ENCODE measurements at places on chromosomes 4 and X.
A peak's percentile ranks its signal among the peaks of the same experiment; 100 is the strongest.

- no peak for DNase-seq
Measured at GRCh38 chrX:73213734-73214425, 771 bp downstream of the NAP1L2 start.

GRCh38 chrX:46433892-46434291 is 111.3 kb downstream of the ZNF674 start:
- DNase-seq = no peak

DNA sequence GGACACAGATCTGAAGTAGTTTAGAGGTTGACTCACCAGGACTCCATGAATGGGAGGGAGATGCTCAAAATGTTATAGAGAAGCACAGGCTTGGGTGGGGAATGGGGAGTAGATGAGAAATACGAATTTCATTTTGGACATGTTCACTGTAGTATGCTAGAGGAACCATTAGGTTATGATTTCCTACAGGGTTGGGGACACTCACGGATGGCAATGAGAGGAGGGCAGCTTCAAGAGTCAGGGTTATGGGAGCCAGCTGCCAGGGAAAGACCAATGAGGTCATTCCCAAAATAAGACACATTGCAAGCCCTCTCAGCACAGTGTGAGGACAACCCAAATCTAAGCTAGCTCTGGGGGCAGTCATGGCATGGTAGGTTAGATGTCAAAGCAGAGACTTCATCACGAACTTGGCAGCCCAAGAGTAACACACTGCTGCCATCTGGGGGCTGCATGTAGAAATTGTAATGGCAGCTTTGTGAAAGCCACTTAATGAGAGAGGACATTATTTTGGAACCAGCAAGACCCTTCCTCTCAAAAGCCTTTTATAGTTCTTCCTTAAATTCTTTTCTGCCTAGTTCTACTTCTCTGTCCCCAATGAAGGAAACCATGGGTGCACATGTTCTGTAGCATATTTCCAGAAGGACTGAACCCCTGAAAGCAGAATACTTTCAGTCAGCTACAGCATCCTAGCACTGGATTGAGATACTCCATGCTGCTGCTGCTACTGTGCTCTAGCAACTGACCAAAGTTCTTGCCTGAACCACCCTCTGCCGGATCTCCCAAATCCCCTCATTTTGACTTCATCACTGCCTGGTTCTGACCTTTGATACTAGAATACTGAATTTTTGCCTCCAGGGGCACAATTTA is 16.2 kb upstream of the ZCCHC12 start:
- DNase-seq = no peak

- no peak for DNase-seq
Measured at GRCh38 chrX:129996120-129996519, 13.7 kb downstream of the BCORL1 start.

GRCh38 chr4:142817442-142817841 is 28.7 kb downstream of the INPP4B start:
- no peak for DNase-seq

DNA sequence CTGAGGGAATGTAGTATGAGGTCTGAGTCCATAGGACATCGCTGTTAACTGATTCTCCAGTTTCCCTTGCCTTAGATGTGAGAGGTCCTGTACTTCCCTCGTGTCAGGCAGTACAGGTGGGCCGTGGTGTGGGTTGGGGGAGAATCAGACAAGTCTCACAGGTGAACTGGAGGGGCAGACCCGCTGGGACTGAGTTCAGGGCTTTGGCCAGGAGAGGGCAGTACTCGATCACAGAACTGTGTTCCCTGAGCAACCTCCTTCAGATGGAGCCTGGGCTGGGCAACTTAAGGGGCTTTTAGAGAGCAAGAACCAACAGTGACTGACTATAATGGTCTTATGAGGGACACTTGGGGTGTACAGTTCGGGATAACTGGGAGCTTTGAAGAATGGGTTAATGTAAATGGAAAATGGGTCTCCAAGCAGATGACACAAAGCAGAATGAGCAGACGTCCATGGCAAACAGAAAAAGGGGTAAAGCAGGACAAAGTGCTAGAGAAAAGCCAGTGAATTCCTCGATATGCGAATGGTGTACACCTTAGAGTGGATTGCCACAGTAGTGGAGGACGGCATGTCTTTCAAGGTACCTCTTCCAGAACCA is 83.6 kb downstream of the CCNG2 start:
- peak; percentile 6 for DNase-seq
